Activated T-cell treated with anti-CD3 and anti-CD28 coated beads for 1 hour (primary cell): ENCODE measurements at places on chromosomes 2 and 18.

DNA sequence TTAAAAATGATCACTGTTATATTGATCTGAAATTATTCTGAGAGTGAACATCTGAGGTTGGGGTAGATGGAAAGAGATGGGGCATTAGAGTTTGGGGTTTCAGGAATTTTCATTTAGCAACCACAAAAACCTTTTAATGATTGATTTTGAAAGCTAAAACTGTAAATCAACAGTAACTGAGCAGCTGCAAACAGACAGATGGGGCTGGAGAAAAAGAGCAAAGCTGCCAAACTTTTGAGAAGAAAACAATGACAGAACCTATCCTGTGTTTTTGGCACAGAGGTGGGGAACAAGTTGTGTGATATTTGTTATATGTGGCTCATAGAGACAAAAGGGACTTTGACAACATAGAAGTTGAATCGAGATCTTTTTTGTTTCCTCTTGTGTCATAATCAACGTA lies 415.8 kb upstream of the DSEL start:
- no peak for DNase-seq

GRCh38 chr2:99940963-99941362 lies 201.4 kb downstream of the AFF3 start:
- no peak for DNase-seq

DNA sequence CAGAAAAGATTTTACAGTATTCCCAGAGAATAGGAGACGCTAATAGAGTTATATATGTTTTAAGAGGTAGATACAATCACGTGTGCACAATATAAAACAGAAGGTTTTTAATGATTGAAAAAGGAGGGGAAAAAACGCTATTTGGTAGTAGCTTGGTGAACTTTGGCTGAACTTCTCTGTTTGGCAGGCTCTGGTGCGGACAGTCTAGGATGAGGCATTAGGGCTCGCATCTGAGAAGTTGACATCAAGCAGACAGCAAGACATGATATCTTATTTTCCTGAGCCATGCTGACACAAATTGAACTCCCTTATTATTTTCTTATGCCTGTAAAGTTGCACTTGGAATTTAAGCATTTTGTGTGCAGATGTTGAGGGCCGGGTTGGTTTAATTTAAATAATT lies 176.6 kb downstream of the EN1 start:
- DNase-seq: no peak

DNA sequence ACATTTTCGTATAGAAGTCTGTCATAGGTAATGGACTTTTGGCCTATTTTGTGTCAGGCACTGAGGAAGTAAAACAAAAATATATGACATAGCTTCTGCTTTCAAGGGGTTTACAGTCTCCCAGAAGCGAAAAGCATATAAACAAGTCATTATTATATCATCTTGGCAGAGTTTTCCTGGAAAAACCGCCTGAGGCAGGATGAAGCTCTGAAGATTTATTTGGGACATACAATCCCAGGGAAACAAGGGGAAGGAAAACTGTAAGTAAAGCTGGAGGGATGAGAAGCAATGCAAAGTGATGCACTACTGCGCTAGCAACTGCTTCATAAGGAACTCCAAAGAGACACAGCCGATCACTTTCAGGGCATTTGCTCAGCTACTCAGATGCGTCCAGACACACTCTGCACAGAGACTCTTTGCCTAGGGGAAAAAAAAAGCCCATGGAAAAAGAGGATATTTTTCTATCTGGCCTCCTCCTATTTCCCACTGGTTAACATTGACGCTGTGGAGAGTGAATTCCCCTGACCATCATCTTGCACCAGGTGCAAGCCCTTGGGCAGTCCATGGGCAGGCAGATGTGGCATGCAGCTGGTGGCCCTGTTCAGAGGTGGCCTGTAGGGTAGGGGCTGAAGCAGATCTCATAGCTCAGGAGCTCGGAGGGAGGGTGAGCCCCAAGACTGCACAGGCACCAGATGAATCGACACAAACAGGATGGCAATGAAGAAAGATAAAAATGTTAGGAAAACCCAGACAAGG lies 158.1 kb downstream of the METTL4 start:
- DNase-seq: no peak

DNA sequence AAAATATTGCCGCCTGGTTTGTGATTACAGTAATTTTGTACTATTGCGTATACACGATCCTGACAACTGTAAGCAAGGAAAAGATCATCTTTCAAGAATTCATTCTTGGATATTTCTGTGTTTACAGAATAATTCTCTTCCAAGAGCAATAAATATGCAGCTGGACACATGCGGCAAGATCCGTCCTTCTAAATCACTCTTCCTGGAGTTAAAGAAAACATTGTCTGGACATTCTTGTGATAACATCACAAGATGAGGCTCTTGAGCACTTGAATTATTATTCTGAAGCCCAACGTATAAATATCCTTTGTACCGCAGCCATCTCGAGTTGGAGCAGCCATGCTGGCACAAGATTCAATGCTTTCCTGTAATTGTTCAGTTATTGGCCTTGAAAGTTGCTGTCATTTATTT lies 9.9 kb downstream of the FHL2 start:
- no peak for DNase-seq

- DNase-seq: no peak
Measured at GRCh38 chr2:231932711-231932970, 6.4 kb upstream of the NPPC start.

DNA sequence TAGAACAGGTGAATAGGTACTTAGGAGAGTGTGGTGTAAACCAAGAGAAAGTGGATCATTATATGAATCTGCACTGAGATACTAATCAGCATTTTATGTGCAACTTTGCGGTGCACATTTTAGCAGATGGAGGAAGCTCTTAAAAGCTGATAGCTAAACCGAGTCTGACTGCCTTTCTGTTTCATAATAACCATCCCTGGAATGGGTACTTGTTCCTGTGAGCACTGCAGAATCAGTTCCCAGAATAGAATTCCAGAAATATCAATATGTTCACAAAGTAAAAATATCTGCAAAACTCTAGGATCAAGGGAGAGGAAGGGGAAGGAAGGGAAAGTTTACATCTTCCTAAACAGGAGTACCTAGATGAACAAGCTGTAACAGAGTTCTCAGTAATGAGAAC lies 432.2 kb upstream of the HNRNPA3 start:
- DNase-seq: no peak
